ENCODE measurements at places on chromosomes 5 and 9. TPM values are rescaled to one million over a fixed set of nuclear protein-coding genes. Genes with fewer than 3 reads are reported as not detected.

GRCh38 chr9:135224921-135225541 lies 137.6 kb downstream of the OLFM1 start:
- H3K36me3 ChIP-seq, result no peaks in the 10 kb centered on the region
- DNase-seq, result no peak
- no peak overlapping the region for H3K27ac ChIP-seq
- H3K4me1 ChIP-seq, result no peaks in the 10 kb centered on the region
- H3K4me3 ChIP-seq, result no peak overlapping the region

DNA sequence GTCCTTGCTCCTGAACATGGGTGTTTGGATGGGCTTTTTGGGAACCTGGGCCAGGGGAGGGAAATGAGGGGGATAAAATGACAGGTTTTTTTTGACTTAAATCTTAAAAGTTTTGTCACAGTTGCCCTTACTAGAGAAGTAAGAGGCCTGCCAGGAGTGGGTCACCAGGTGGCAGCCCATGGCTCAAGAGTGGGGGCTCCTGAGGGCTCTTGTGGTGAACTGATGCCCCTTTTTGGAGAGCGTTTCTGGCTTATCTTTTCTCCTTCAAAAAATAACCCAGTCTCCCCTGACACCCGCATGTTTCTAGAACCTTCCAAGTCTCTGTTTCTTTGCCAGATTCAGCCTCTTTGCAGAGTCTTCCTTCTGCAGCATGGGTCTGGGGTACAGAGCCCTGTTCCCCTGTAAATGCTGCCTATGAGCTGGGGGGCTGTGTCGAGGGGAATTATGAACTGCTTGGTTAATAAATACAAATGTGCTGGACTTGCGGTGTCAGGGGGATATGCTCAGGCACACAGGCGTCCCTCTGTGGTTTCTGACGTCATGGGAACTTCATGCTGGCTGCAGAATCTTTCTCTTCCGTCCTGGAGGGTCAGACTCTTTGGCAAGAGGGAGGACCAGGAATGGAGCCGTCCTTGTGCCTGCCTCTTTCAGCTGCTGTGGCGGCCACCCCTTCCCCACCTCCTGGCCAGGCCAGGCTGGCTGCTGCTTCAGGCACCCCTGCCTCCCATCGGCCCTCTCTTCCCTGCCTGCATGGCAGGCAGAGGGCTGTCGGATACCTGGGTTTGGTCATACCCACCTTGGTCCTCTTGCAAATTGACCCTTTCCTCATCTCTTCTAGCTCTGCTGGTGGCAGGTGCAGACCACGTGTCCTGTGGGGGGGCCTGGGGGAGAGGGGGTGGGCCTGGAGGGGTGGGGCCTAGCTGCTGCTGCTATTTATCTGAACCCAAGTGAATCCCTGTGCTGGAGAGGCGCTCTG lies 30.1 kb downstream of the PTPA start:
- peaks cover 7% of the 10 kb centered on the region for H3K36me3 ChIP-seq
- H3K4me3 ChIP-seq, result peak overlapping the region; percentile 58
- H3K27ac ChIP-seq, result peak overlapping the region; percentile 100
- H3K4me1 ChIP-seq, result peaks cover 50% of the 10 kb centered on the region
- peak; percentile 79 for DNase-seq
- no peaks in the 10 kb centered on the region for H3K27me3 ChIP-seq

DNA sequence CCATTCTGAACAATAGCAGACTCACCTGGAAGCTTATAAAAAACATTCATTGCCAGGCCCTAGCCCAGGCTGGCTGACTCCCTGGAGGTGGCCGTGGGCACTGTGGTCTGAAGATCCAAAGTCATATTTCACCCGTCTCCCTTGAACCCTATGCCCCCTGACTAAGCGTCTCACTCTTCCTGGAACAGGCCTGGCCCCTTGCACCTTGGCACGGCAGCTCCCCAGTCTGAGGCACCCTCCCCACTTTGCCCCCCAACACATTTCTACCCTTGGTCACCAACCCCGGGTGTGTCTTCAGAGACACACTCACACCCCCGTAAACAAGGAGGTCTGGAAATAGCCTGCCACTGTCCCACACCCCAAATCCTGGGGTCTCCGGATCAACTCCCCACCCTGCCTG lies 68.6 kb upstream of the LMX1B start:
- DNase-seq, result no peak
- H3K27me3 ChIP-seq, result no peaks in the 10 kb centered on the region
- no peak overlapping the region for H3K4me3 ChIP-seq
- H3K4me1 ChIP-seq, result no peaks in the 10 kb centered on the region

GRCh38 chr5:104793755-104794080 lies 1231.1 kb upstream of the NUDT12 start:
- H3K27me3 ChIP-seq, result no peaks in the 10 kb centered on the region
- no peaks in the 10 kb centered on the region for H3K4me1 ChIP-seq
- no peak overlapping the region for H3K27ac ChIP-seq
- no peak overlapping the region for H3K4me3 ChIP-seq
- no peaks in the 10 kb centered on the region for H3K36me3 ChIP-seq
- no peak for DNase-seq

DNA sequence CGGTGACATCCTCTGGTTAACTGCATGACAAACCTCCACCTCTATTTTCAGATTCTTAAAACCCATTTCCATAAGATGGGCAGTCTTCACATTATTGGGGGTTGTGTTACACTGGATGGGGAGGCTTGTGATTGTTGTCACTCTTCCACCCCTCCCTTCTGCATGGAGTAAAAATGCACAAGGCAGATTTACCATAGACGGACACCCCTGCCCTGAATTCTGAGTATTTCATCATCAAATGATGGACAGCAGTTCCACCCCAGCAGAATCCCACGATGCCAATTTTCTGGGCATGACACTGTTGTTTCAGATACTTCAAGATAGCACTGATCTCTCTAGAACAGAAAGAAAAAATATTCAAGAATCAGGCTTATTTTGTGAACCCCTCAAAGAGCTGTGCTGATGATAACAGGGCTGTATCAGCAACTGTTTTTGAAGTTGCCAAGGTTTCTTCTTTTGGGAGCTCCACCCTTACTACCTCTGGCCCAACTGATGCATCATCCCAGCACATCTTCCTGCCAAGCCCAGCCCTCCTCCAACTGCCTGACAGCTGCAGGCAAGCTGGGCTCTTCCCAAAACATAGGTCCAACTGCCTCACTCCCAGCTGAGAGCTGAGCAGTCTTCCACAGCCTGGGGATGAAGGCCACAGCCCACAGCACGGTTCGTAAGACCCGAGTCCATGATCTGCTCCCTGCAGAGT lies 21.4 kb downstream of the CMBL start:
- H3K27ac ChIP-seq, result no peak overlapping the region
- peaks cover 15% of the 10 kb centered on the region for H3K4me1 ChIP-seq
- no peaks in the 10 kb centered on the region for H3K27me3 ChIP-seq
- DNase-seq, result peak; percentile 21
- H3K36me3 ChIP-seq, result no peaks in the 10 kb centered on the region

The ENTPD8 gene
- not detected for total RNA-seq

DNA sequence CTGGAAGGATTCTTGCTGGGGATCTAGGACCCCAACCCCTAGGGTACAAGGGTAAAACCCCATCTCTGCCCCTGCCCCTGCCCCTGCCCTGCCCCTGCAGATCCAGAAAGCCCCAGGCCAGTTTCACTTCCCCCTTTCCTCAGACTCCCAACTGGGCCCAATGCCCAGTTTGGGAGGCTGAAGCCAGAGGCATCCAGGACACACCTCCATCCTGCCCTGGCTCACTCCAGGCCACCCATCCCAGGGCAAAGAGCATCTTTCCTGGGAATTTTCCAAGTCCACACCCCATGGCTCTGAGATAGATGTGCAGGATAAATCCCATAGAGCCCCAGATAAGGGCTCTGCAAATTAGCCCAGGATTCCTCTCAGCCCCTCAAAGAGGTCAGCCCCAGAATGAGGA lies 17.4 kb downstream of the CNTFR start:
- H3K4me1 ChIP-seq, result no peaks in the 10 kb centered on the region
- H3K4me3 ChIP-seq, result no peak overlapping the region
- H3K27me3 ChIP-seq, result no peaks in the 10 kb centered on the region
- no peak for DNase-seq
- no peaks in the 10 kb centered on the region for H3K36me3 ChIP-seq
- H3K27ac ChIP-seq, result no peak overlapping the region

The TNFSF8 gene
- total RNA-seq, result 17.9 TPM

- DNase-seq, result no peak
- no peaks in the 10 kb centered on the region for H3K27me3 ChIP-seq
- no peaks in the 10 kb centered on the region for H3K36me3 ChIP-seq
- no peak overlapping the region for H3K27ac ChIP-seq
- no peak overlapping the region for H3K4me3 ChIP-seq
- no peaks in the 10 kb centered on the region for H3K4me1 ChIP-seq
Measured at GRCh38 chr9:82128011-82128696, 139.6 kb downstream of the SPATA31D1 start.

DNA sequence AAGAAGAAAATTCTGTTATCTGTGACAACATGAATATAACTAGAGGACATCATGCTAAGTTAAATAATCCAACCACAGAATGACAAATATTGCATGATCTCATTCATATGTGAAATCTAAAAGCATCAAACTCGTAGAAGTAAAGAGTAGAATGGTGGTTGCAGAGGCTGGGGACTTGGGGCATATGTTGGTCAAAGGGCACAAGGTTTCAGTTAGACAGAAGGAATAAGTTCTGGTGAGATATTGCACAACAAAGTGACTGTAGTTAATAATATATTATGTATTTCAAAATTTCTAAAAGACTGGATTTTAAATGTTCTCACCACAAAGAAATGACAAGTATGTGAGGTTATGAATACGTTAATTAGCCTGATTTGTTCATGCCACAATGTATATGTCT lies 24.8 kb downstream of the GRIA1 start:
- H3K4me1 ChIP-seq, result no peaks in the 10 kb centered on the region
- no peak for DNase-seq
- no peak overlapping the region for H3K4me3 ChIP-seq
- H3K36me3 ChIP-seq, result no peaks in the 10 kb centered on the region

The ARHGEF28 gene
- not detected for total RNA-seq

- no peak overlapping the region for H3K27ac ChIP-seq
- H3K4me3 ChIP-seq, result no peak overlapping the region
- DNase-seq, result peak; percentile 94
- H3K27me3 ChIP-seq, result no peaks in the 10 kb centered on the region
Measured at GRCh38 chr9:34437006-34437925, 21.1 kb downstream of the FAM219A start.

DNA sequence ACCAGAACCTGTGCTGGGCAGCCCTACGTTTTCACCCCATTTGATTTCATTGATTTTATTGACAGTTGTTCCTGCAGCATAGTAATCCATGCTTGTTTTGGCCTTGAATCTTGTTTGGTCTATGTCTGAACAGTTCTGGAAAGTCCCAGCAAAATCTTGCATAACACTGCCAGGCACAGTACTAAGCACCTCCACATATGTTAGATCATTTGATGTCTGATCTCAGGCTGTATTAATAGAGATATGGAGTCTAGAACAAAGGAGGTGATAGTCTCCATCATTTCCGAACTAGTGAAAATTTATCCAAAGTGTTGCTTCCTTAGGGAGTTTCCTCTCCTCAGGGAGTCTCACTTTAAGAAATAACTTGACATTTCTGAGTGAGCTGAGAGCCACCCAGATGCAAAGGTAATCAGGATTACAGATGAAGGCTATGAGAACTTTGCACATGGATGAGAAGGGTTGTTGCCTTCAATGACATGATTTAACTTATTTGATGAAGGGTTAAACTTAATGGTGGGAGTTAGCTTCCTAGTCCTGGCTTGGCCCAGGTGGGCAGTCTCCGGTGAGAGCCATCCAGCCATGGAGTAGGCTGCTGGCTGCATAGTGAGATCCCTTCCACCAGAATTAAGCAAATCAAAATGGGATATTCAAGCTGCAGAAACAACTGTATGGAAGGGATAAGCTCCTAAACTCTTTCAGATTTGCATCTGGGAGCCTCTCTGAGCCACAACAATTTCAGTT lies 173.8 kb upstream of the MVB12B start:
- no peaks in the 10 kb centered on the region for H3K4me1 ChIP-seq
- no peaks in the 10 kb centered on the region for H3K27me3 ChIP-seq
- H3K4me3 ChIP-seq, result no peak overlapping the region

- H3K4me1 ChIP-seq, result no peaks in the 10 kb centered on the region
- no peak overlapping the region for H3K4me3 ChIP-seq
- H3K27ac ChIP-seq, result no peak overlapping the region
- H3K27me3 ChIP-seq, result no peaks in the 10 kb centered on the region
Measured at GRCh38 chr5:167939686-167940085, 351.8 kb upstream of the WWC1 start.

- DNase-seq, result no peak
- no peak overlapping the region for H3K4me3 ChIP-seq
- H3K36me3 ChIP-seq, result no peaks in the 10 kb centered on the region
- no peak overlapping the region for H3K27ac ChIP-seq
Measured at GRCh38 chr5:119966028-119966427, 336.7 kb downstream of the FAM170A start.

The CNTNAP3B gene
- total RNA-seq, result not detected

The PCDHGC4 gene
- 7.0 TPM for total RNA-seq

DNA sequence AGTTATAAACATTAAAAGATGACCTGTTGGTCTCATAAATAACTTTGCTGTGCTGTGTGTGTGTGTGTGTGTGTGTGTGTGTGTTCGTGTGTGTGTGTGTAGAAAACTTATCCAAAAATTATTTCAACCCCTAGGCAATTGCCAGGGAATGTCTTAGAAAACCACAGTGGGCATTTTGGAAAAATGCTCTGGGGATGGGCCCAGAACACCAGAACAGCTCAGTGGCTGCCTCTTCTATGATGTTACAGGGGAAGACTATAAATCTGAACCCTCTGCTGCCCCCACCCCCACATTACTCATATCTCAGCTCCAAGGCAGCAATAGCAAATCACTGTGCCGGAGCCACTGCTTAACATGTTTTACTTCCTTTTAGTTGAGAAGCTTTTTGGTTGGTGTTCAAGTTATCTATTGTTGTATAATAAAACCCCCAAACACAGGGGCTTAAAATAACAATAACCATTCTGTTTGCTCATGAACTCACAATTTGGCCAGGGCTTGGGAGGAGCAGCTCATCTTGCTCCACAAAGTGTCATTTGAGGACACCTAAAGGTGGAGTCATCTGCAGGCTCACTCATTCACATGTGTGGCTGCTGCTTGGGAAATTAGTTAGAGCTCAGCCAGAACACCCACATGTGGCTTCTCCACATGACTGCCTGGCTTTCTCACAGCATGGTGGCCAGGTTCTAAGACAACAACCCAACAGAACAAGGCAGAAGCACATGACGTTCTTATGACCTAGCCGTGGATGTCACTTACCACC lies 40.4 kb downstream of the ACTBL2 start:
- DNase-seq, result no peak
- H3K27ac ChIP-seq, result no peak overlapping the region
- no peak overlapping the region for H3K4me3 ChIP-seq
- H3K27me3 ChIP-seq, result no peaks in the 10 kb centered on the region
- no peaks in the 10 kb centered on the region for H3K36me3 ChIP-seq

The RETREG1 gene
- not detected for total RNA-seq

GRCh38 chr5:140677947-140678346 lies 4.6 kb upstream of the DND1 start:
- H3K27ac ChIP-seq, result no peak overlapping the region
- H3K27me3 ChIP-seq, result no peaks in the 10 kb centered on the region
- no peaks in the 10 kb centered on the region for H3K4me1 ChIP-seq
- no peak overlapping the region for H3K4me3 ChIP-seq

- H3K27me3 ChIP-seq, result no peaks in the 10 kb centered on the region
- no peak overlapping the region for H3K4me3 ChIP-seq
- no peak overlapping the region for H3K27ac ChIP-seq
- H3K4me1 ChIP-seq, result no peaks in the 10 kb centered on the region
- DNase-seq, result no peak
Measured at GRCh38 chr9:89051421-89052025, 60.3 kb downstream of the S1PR3 start.

The WDR31 gene
- total RNA-seq, result 1.0 TPM

The SPACA9 gene
- 4.9 TPM for total RNA-seq

All from Karpas-422 (cell line).